ENCODE measurements at places on chromosomes 1 and 21.

DNA sequence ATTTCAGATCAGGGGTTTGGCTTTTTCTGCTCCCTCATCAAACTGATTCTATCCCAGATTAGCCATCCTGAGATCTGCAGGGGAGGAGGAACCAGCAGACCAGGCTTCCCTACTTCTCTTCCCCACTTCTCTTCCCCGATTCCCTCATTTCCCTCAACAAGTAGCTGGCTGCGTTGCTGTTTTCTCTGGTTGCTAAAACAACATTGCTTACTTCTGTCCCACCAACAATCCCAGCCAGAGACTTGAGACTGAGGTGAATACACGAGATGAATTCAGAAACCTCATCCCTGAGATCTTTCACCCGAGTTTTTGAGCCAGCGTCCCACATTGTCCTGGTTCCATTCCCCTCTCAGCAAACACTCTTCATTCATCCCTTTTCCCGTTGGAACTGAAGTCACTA, 22.4 kb downstream of the DYRK3 start:
- no peak for DNase-seq

DNA sequence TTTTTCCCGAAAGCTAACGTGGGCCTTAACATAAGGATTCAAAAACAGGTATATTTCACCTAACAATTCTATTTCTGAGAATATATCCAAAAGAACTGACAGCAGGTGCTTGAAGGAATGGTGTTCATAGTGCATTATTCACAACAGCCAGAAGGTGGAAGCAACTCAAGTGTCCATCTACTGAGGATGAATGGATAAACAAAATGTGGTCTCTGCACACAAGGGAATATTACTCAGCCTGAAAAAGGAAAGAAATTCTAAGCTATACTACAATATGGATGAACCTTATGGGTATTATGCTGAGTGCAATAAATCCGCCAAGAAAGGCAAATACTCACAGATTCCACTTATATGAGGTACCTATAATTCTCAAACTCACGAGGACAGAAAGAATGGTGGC, 6.1 kb upstream of the RIPPLY3 start:
- no peak for DNase-seq

DNA sequence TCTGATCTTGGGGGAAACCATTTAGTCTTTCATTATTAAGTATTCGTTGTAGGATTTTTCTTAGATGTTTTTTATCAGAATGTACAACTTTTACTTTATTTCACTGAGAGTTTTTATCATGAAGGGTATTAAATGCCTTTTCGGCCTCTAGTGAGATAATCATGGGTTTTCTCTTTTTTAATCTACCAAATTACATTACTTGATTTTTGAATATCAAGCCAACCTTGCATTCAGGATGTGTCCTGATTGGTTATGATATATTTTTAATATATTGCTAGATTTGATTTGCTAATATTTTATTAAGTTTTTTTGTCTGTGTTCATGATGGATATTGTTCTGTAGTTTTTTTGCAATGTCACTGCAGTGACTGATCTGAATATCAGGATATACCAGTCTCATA, 9.4 kb downstream of the NUF2 start:
- DNase-seq, result no peak

GRCh38 chr1:197184190-197184589, 37.7 kb upstream of the ASPM start:
- DNase-seq, result no peak

GRCh38 chr1:43445606-43446387, 7.9 kb downstream of the HYI start:
- DNase-seq, result no peak

DNA sequence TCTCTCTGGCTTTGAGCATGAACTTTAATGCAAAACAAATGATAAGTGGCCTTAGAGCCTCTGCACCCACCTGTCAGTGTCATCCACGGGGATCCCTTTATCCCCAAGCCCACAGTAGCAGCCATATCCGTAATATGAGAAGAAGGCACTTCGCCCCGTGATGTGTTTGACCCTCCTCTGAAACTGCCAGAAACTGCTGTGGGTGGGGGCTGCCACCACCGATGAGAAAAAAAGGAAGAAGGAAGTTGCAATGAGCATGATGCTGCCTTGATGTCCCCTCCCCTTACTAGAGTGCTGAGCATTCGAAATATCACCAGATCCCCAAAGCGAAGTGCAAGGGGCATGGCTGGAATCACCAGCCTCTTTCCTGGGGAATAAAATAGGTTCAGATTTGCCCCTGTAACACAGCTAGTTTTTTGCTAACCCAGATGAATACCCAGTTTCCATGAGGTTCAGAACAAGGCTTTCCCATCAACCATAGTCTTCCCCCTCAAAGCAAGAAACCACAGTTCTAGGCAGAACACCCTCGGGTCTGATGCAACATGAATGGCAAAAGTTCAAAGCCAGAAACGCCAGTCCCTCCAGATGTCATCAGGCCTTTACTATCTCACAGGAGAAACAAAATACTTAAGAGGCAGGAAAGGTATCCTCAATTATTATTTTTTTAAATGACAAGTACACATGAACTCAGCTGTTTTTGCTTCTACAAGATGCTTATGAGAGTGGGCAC, 10.8 kb upstream of the UBXN10 start:
- no peak for DNase-seq

DNA sequence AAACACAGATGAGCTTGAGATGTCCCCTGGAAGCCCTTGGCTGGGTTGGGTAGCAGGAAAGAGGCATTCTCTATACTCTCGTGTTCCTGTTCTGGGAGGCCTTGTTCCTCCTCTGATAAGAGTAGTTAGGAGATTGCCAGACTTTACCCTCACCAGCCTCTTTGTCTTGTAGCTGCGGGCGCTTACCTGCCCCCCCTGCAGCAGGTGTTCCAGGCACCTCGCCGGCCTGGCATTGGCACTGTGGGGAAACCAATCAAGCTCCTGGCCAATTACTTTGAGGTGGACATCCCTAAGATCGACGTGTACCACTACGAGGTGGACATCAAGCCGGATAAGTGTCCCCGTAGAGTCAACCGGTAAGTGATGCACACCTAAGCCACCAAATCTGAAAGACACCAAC, 5.2 kb downstream of the AGO1 start:
- no peak for DNase-seq

- no peak for DNase-seq
Observed at GRCh38 chr1:85059563-85059962, 11.3 kb upstream of the MCOLN3 start.

DNA sequence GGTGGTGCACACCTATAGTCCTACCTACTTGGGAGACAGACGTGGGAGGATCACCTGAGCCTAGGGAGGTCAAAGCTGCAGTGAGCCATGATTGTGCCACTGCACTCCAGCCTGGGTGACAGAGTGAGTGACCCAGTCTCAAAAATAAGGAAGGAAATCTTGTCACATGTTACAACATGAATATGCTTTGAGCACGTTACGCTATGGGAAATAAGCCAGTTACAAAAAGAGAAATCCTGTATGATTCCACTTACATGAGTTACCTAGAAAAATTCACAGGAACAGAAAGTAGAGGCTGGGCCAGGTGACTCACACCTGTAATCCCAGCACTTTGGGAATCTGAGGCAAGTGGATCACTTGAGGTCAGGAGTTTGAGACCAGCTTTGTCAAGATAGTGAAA, 6.7 kb upstream of the PADI6 start:
- DNase-seq, result no peak

GRCh38 chr1:40092241-40092640, 4.8 kb downstream of the PPT1 start:
- DNase-seq, result no peak

GRCh38 chr21:44838951-44839350, 21.1 kb upstream of the SUMO3 start:
- DNase-seq, result no peak

DNA sequence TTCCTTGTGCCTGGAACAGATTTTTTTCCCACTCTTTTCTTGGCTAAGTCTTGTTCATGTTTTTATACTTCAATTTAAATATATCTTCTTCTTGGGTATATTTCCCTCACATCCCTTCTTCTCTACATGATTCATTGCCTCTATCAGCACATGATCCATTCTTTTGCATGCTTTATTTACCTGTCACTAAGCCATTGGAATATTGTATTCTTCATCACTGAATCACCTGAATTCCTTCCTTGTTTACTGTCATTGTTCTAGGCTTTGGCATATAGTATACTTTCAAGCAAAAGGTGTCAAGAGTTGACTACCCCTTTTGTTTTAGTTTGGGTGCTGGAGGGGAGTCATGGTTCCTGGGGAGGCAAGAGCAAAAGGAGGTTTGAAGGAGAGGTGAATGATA, 464.5 kb upstream of the LRRC7 start:
- no peak for DNase-seq

DNA sequence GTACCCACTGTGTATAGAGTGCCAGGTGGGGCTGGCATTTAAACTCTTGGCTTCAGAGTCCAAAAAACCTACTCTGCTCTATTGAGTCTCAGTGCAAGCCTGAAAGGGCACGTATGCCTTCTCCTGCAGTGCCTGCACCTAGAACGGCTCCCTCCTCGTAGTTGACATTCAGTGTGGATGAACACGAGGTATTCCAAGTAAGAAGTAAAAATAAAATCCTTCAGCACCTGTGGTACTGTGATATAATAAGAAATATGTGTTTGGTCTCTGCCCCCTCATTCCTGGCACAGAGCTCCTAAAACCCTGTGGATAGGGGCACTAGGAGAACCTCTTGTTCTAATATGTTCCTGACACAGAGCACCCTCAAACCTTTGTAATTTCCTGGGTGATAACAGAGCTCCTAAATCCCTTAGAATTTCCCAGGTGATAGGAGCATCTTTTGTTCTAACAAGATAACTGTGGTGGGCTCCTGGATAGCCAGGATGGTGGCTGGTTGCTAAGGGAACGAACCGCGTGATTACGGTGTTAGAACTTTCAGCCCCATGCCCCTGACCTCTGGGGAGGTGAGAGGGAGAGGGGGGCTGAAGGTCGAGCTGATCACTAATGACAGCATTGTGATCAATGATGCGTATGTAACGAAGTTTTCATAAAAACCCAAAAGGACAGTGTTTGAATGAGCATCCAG, 16.8 kb downstream of the UCK2 start:
- DNase-seq, result no peak

DNA sequence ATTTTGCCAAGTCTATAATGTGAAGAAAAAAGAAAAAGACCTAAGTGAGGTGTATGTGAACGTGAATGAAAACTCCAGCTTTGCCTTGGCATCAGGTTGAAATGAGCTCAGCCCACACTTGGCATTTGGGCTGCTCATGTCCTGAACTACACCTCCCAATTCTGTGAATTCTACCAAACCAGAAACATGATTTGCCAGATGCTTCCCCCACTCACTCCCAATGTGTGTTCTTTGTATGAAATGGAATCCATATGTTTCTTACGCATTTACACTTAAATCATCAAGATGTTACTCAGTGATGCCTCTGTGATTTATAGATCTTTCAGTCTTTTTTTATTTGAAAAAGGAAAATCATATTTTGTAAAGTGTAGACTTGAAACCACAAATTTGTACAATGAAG, 32.8 kb upstream of the RUNX1 start:
- DNase-seq, result no peak

- no peak for DNase-seq
Observed at GRCh38 chr1:9903801-9904527, 6.1 kb downstream of the CTNNBIP1 start.

DNA sequence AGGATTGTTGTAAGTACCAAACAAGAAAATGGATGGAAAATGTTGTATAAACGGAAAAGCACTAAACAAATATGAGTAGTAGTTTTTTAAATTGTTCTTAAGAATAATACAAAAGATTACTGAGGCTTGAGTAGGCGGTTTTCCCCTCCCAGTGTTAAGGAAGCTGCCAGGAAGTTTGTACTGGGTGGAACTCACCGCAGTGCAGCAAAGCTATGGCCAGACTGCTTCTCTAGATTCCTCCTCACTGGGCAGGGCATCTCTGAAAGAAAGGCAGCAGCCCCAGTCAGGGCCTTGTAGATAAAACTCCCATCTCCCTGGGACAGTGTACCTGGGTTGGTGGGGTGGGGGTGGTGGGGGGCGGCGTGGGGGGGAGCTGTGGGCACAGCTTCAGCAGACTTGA, 58.7 kb downstream of the XCL2 start:
- no peak for DNase-seq

GRCh38 chr1:21701401-21701800, 32.2 kb upstream of the RAP1GAP start:
- no peak for DNase-seq

Measured in stimulated activated CD4-positive, alpha-beta T cell treated with anti-CD3 and anti-CD28 coated beads, Interleukin-2, amount 100 ng/mL, for 24 hours (primary cell).